NCI-H187 (cell line): ENCODE measurements at places on chromosomes 6 and 20.

- no peak for DNase-seq
Observed at GRCh38 chr6:144416244-144416643, 131.1 kb downstream of the UTRN start.

- DNase-seq = no peak
Observed at GRCh38 chr6:47360388-47360787, 50.7 kb upstream of the TNFRSF21 start.

GRCh38 chr6:4510317-4510716 lies 265.9 kb upstream of the CDYL start:
- no peak for DNase-seq

GRCh38 chr6:153485072-153485471 lies 354.0 kb upstream of the RGS17 start:
- no peak for DNase-seq

DNA sequence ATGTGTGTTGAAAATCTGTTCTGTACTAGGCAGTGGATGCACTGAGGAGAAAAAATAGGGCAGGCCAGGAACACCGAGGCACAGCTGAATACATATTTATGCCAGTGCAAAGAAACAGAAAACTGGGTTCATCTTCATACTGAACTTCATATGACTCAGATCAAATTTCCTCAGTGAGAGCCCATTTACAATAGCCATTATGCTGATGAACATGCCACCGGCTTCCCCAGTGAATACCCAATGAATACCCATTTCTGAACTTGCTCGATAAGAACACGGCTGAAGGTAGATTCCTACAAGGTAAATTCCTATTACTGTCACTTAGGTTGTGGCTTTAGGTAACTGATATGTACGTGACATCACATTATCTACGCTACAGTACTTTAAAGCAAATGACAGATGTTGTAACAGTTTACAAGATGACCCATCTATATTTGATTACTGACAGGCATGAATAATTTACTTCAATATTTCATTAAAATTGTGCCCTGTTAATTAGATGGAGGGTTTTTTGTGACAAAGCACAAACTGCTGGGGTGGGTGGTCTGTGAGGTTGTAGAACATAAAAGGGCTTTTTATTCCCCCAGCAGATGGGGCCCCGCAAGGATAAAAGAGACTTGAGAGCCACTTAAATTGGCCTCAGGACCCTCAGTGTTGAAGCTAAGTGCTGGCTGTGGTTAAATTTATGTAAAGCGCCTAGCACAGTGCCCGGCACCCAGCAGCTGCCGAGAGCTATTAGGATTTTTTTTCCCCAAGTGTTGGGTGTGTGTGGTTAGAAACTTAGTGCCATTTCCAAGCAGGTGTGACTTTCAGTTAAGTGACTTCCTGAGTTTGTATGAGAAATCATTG lies 264.5 kb downstream of the CD83 start:
- DNase-seq = peak; percentile 73

DNA sequence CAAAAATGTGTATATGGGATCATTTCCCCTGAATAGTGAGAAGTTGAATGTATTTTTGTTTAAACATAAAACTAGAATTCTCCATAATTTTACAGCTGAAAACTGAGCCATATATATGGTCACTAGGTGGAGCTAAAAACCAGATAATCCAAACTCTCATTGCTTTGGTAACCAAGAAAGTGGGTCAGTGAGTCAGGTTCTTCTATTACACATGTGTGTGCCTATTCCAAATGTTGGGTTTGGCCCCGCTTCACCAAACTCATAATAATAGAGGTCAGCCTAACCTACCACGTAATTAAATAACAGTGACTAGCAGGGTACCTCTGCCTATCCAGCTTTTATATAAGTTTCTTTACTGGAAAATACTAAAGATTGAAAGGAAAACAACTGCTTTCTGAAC lies 19.3 kb upstream of the RNGTT start:
- peak; percentile 1 for DNase-seq

DNA sequence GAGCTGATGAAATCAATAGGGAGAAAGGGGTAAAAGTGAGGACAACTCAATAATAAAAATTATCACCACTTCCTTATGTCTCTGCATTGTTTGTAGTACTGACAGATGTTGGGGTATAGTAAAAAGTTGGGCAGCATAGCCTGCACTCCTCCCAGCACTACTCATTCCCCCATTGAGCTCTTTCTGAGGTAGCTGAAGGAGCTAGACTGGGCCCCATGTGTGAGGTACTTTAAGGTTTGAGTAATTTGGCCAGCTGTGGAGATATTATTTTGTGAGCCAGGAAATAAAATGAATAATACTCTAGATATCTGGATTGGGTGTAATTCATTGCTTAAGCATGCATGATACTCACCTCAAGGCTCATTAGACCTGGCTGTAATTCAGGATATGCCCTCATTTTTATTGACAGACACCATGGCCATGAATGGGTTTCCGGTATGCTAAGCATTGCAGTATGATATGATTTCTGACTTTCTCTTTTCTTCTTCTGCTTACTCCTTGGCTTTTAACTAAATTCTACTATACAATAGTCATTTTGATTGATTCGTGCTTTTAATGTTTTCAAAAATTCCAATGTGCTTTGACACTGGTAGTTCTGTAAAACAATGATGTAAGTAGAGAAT lies 283.9 kb upstream of the RIMS1 start:
- DNase-seq = no peak

DNA sequence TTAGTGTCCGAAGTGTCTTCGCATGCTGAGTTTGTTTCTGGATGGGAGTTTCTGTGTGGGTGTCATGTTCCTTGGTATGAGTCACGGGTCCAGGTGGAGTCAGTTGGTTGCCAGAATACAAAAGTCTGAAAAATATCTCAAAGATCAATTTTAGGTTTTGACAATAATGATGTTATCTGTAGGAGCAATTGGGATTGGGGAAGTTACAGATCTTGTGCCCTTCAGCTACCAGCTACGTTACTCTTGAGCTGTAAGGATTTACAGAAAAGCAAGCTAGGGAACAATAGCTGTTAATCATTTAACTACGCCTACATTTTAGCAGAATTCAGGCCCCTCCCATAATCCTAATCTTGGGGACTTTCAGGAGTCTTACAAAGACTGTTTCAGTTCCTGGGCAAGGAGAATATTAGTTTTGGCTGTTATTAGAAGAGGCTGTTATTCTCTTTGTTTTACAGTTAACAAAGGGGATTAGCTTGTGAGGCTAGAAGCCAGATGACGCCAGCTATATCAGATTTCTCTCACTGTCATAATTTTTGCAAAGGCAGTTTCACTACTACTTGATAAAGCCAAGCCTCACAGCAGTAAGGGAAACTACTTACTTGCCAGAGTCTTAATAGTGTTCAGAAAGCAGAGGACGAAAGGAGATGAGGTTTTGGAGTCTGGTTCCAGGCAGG lies 15.4 kb upstream of the SLC22A16 start:
- no peak for DNase-seq

DNA sequence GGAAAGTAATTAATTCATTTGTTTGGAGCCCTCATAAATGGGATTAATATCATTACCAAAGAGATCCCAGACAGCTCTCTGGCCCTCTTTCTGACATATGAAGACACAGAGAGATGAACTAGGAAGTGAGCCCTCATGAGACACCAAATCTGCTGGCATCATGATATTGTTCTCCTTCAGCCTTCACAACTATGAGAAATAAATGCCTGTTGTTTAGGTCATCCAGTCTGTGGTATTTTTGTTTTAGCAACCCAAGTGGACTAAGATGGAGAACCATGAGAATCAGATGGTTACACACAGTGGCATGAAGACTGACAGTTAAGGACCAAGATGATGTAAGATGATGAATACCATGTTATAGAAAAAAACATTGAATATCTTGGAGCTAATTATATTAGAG lies 16.9 kb upstream of the HBS1L start:
- no peak for DNase-seq

DNA sequence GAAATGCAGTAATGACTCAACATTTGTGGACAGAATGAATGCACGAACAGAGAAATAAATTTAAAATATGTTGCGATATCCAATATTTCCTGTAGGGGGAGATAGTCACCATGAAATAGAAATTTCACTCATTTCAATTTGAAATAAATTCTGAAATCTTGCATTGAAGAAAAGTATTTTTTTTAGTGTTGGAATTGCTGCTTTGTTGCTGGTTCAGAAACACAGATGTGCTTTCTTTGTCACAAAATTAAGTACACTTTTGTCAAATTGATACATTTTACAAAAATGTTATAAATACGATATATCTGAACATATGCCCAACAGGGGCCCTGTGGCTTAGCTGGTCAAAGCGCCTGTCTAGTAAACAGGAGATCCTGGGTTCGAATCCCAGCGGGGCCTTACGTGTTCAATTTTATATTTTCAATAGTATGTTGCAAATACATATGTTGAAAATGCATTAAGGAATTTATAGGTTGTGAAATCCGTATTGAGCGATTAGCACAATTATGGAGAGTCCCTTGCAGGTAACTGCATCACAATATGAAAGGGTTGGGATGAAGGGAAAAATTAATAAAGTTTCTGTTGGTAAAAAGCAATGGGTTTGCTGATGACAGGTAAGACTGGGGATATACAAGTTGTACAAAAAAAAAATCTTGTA lies 85.4 kb upstream of the PRSS16 start:
- DNase-seq = no peak

GRCh38 chr6:111210194-111210728 lies 123.0 kb downstream of the SLC16A10 start:
- DNase-seq = no peak

- no peak for DNase-seq
Observed at GRCh38 chr6:123333000-123333756, 303.6 kb downstream of the TRDN start.

- DNase-seq = no peak
Observed at GRCh38 chr6:48916607-48917006, 546.4 kb downstream of the MMUT start.

GRCh38 chr6:45728674-45729073 lies 287.0 kb downstream of the CLIC5 start:
- DNase-seq = no peak

GRCh38 chr20:24097506-24098245 lies 109.1 kb upstream of the GGTLC1 start:
- no peak for DNase-seq

- DNase-seq = no peak
Observed at GRCh38 chr6:71043902-71044301, 87.0 kb upstream of the B3GAT2 start.

DNA sequence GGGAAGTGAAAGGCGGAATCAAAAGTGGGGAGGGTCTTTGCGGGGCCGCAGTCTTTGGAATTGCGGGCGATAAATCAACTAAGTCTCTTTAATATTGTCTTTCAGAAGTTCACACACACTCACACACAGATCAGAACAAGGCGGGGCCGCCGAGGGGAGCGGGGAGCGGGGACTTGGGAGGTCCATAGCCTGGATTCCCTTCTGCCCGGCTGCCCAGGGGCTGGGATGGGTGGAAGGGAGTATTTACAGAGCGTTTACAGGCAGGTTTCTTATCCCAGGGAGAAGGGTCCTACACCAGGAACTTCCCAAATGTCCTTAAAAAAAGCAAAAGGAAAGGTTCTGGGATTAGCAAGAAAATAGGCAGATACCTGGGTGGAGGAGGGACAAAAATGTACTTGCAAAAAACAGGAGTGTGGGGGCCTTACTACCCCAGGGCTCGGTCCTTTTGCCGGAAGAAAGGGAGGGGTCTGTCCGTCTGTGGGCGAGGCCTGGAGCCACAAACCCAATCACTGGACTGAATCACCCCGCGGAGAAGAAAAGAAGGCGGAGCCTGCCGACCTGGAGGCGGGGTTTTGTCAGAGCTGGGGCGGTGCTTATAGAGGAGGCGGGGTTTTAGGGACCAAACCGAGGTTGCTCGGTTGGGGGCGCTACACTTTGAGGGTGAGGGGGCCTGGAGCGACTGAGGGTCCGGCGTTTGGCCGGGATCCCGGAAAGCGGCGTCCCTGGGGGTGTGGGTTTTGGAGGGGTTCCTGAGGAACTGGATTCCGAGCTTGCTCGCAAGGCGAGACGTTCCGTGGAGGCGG lies 3.2 kb downstream of the PRRT1 start:
- DNase-seq = peak; percentile 22

GRCh38 chr6:5120011-5120410 lies 34.9 kb downstream of the PPP1R3G start:
- DNase-seq = no peak

DNA sequence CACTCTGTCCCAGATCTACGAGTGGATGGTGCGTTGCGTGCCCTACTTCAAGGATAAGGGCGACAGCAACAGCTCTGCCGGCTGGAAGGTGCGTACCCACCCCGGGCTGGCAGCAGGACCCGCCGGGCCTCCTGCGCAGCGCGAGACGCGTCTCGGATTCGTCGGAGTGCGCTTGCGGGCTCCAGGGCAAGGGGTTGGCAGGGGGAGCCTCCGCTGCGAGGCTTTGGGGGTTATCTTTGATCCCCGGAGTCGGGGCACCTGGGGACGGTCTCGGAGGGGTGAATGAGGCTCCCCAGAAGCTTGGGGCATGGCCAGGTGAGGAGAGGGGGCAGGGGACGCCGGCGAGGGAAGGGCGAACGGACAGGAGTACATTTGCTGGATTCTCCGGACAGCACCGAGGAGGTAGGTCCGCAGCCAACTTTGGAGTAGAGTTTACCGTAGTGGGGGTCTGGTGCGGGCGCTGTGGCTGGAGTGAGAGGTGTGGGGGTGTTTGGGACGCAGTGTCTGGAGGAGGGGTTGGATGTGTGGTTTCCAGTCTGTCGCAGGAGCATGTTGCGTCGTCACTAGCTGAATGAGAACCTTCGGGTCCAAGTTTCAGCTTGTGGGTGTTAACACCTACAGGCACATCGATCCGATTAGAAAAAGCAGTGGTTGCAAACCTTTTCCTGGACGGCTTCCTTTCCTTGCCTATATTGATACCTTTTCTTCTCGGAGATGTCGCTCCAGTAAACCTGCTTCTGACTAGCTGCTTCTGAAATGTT lies 1.2 kb downstream of the FOXO3 start:
- DNase-seq = no peak

GRCh38 chr6:126091466-126091865 lies 105.1 kb downstream of the TRMT11 start:
- no peak for DNase-seq

DNA sequence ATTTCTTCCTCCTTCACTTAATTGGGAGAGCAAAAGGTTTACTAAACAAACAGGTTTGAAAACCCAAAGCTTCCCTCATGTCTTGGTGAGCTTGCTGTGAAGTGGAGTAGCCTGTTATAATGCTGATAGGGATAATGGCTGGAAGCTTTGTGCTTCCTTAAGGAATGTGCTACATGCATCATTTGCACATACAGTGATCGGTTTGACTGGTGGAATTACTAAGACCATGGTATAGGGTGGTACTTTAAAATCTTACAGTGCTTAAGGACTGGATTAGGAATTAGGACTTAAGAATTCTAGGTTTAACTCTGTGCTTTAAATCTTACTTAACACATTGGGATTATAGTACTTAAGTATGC lies 75.7 kb downstream of the ARID1B start:
- no peak for DNase-seq

- no peak for DNase-seq
Observed at GRCh38 chr6:146550911-146551310, 7.3 kb downstream of the RAB32 start.

DNA sequence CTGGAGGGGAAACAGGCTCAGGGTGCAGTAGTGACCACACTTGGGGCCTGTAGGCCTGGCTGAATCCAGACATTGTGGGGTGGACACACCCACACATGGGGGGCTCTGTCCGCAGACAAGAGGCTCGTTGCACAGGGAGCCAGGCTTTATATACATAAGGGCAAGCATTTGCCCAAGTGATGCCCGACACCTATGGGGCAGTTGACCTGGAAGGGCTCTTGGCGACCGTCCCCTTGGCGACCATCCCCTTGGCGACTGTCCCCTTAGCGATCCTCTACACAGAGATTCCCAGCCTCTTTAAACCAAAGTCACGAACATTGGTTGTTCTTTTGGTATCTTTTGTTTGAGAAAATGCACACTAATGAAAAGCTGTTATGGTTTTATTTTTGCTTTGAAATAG lies 2.7 kb downstream of the TOX2 start:
- DNase-seq = no peak
